ENCODE measurements at places on chromosomes 11 and 22.
A peak's percentile ranks its signal among the peaks of the same experiment; 100 is the strongest.

DNA sequence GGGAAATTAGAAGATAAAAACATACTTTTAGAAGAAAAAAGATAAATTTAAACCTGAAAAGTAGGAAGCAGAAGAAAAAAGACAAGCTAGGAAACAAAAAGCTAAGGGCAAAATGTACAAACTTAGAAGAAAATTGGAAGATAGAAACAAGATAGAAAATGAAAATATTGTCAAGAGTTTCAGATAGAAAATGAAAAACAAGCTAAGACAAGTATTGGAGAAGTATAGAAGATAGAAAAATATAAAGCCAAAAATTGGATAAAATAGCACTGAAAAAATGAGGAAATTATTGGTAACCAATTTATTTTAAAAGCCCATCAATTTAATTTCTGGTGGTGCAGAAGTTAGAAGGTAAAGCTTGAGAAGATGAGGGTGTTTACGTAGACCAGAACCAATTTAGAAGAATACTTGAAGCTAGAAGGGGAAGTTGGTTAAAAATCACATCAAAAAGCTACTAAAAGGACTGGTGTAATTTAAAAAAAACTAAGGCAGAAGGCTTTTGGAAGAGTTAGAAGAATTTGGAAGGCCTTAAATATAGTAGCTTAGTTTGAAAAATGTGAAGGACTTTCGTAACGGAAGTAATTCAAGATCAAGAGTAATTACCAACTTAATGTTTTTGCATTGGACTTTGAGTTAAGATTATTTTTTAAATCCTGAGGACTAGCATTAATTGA, 1.0 kb downstream of the MALAT1 start:
- DNase-seq: no peak

- no peak for DNase-seq
Observed at GRCh38 chr22:30998329-30998728, 29.3 kb downstream of the TUG1 start.

DNA sequence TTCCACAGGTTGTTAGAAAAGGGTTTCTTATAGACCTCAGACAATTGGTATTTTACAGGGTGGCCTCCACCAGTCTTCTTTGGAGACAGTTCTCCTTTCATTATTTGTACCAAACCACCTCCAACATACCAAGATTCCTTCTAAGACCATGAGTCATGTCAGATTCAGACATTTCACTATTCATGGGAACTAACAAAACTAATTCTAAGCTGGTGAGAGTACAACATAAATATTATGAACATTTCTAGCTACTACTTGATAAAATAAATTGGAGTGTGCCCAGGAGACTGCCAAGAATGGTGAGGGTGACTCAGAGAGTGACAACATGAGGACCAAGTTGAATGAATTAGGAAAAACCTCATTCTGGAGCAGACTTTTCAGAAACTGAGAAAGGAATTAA, 494.6 kb upstream of the LRRC4C start:
- DNase-seq: no peak

DNA sequence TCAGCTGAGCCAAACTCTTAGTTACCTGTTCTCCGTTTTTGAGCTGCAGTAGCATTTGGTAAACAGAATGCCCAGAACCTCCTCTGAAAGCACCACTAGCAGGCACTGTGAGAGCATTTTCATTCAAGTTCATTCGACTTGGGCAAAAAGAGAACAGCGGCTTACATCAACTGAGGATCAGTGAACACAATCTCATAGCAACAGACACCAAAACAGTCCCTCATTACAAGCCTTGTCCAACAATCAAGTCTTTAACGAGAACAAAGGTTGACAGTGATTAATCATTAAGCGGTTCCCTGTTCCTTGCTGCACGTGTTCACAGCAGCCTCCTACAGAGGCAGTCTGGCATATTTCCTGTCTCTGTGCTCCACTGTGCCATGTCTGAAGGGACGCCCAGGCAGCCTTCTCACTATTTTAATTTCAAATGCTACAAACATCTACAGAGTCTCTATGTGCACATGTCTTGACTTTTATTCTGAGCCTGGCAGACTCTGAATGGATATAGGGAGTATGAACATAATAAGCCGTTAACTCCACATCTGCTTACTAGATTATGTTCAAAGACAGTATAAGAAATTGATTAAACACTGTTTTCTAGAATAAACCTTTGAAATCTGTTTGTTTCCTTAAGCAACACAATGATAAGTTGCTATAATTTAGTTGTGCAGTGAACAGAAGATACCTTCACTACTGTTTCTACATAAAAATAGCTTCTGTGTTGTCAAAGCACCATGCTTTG, 88.3 kb upstream of the MTMR2 start:
- DNase-seq: peak; percentile 50

DNA sequence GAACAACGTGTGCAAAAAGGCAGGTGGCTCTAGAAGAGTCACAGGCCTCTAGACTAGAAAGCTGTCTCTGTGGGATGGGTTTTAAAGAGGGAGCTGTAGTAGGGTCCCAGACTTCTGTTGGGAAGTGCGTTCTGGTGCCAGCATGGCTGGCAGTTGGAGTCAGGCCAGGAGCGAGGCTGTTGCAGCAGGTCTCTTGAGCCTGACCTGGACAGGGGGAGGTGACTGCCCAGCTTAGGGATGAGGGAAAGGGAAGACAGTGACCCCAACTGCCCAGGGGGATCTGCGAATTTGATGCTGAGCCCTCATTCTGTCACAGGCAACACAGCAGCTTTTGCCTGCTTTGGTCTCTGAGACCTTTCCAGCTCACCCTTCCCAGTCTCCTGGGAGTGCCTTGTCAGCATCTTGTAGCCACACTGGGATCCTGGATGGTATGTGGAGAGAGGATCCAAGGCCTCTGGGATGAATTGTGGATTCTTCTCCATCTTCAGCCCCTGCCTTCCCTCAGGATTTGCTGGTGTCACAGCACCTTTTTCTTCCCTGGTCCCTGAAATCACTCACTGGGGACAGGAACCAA, 3.4 kb downstream of the TSKU start:
- no peak for DNase-seq

DNA sequence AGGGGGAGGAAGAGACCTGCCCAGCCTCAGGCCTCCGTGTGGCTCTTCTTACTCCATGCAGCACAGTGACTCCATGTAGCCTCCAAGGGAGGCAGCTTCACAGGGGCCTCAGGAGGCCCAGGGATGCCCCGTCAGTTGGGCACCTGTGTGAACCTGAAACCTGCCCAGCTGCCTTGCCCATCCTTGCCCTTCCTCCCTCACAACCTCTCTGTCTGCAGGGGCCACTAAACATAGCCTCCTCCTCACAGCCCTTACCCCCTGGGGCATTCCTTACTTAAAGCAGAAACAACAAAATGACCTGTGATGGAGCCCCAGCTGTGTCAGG, 7.1 kb downstream of the LRRC32 start:
- DNase-seq: no peak

DNA sequence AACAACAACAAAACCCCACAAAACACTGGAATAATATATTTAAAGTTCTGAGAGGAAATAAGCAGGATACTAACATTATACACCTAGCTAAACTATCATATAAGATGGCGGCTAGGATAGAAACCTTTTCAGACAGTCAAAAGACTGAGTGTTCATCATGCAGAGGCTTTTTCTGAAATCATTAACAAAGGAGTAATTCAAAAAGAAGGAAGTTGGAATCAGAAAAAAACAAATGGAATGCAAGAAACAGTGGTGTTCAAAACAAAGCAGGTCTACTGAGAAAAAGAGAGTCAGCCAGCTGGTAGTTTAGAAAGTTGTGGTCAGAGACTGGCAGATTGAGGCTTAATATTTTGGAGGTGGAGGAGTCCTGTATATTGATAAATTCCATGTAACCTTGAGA, 30.1 kb upstream of the ZBTB44 start:
- DNase-seq: no peak

GRCh38 chr11:103202048-103202651, 92.9 kb downstream of the DYNC2H1 start:
- DNase-seq: no peak

- no peak for DNase-seq
Observed at GRCh38 chr22:42287174-42287890, 16.9 kb upstream of the TCF20 start.

DNA sequence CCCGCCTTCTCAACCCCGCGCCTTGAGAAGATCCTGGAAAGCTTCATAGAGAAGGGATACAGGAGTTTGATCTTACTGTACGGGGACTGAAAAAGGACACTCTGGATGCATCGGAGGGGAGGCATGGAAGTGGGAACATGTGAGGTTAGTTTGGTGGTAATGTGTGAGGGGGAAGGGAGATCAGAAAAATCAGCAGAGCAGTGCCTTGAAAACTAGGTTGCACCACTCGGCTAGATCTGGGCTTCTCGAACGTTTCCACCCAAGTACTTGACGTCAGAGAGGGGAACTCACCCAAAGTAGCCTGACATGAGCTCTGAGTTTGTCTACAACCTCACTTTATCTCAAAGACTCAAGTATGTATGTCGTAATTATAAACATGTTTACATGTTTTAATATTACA, 14.5 kb downstream of the USP35 start:
- no peak for DNase-seq

DNA sequence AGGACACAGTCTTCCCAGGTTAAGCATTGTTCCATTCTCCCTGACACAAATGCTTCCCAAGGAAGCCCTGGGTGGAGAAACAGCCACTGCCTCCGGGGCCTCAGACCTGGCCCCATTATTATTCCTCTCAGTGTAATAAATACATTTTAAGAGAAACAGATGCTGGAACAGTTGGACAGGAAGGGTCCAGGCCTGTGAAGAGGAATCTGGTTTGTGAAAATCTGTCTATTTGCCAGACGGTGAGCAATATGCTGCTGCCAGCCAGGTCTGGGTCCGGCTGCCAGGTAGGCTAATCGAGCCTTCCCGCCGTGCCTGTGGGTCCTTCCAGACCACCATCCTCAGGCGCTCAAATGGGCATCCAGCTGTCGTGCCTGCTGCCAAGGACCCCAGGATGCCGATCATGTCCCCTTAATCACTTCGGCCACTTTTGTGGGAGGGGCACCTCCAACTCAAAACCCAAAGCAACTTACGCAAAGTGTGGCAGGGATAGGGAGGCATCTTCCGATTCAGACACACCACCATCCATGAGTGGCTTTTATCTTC, 528.4 kb downstream of the MIAT start:
- no peak for DNase-seq

- DNase-seq: no peak
Observed at GRCh38 chr11:132293586-132293985, 923.2 kb downstream of the NTM start.

DNA sequence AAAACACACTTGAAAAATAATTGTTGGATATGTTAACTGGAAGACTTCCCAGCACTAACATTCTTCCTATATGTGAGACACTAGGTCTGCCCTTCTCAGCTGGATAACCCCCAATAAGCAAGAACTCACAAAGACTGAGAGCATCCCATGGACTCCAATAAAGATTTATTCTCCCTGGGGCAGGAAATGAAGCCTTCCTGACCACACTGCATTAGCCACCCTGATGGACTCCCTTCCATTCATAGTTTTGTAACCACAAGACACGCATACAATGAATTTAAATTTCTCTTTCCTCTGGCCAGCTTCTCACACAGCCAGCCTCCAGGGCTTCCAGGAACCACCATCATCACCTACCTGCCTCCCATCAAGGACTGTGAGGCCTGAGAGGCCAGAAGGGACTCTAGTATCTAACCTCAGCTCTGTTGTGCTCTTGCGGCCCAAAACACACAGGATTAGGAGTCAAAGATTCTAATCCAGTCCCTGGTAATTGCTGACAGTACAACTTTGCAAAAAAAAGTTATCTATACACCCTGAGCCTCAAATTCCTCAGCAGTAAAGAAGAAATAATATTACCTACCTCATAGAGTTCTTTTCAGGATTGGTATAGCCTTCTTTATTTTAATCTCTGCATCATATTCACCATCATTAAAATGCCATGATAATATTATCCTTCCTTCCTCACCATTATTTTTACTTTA, 45.6 kb upstream of the GDPD4 start:
- DNase-seq: no peak

GRCh38 chr22:17501679-17502285, 61.5 kb upstream of the SLC25A18 start:
- peak; percentile 19 for DNase-seq

GRCh38 chr11:76685831-76686230, 15.3 kb upstream of the LRRC32 start:
- no peak for DNase-seq

- DNase-seq: no peak
Observed at GRCh38 chr22:20930004-20930403, 12.8 kb downstream of the CRKL start.

DNA sequence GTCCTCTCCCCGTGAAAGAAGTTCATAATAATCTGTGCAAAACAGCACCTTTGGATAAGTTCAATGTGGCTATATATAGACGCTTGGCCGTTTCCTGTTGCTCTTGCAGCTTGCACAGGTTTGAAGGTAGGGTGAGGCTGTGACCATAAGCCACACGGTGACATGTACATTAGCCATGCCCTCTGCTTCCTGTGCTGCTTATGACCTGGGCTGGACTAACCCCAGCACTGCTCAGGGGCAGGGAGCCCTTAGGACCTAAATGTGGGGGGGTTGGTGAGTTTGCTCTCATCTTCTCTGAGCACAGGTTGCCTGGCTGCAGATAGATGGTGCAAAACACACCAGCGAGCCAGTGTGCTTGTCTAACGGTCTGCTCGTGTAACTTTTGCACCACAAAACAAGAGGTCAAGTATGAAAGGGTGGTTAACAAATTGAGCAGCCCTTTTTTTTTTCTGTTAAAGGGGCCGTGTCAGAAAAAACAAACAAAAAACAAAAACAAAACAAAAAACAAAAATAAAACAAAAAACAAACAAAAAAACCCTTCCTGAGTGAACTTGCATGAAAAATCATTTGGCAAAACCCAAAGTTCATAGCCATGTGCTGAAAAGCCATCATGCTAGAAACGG, 37.3 kb downstream of the FLI1 start:
- DNase-seq: no peak

DNA sequence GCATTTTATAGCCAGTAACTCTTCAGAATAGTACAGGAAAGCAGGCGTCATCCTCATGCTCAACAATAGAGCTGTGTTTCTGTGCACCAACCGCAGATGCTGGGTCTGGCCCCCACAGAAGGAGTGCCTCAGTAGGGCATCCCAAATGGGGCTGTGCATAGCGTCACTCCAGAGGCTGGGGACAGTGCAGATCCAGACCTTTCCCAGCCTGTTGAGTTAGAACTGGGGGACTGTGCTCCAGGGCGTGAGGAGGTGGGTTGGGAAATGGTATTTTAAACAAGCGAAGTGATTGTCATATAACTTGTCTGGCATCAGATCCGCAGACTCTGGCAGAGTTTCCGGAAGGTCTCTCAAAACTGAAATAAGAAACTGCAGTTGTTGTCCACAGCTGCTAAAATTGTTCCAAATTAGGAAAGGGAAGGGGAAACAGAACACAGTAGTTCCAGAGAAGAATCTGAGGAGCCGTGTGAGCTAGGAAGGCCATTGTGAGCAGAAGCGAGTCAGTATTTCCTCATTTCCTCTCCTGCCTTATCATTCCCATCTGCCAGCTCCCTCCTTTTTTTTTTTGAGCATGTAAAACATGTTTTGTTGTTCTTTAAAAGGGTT, 52.2 kb downstream of the JAM3 start:
- DNase-seq: no peak

- no peak for DNase-seq
Observed at GRCh38 chr22:49317369-49317768, 510.3 kb downstream of the BRD1 start.
